Posterior cingulate gyrus (tissue), 11 donors: ENCODE measurements at places on chromosomes 4 and X.
A peak's percentile ranks its signal among the peaks of the same experiment; 100 is the strongest.

DNA sequence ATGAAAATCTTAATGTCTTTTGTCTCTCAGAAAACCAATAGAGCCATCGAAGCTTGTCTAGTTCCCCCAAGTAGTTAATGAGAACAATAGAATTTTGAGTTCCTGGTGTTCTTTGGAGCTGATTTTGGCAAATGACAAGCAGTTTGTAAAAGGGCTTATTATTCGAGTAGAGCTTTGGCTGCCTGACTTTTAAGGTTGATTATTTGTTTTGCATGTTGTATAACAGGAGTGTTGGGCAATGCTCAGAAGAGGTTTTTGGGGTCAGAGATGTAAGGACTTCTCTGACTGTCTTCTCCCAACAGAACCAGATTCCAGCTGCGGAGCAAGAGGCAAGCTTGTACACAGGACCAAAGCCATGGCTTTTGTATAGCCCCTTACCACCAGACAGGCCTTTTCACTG is 30.0 kb downstream of the ZCCHC12 start:
- no peak for DNase-seq

DNA sequence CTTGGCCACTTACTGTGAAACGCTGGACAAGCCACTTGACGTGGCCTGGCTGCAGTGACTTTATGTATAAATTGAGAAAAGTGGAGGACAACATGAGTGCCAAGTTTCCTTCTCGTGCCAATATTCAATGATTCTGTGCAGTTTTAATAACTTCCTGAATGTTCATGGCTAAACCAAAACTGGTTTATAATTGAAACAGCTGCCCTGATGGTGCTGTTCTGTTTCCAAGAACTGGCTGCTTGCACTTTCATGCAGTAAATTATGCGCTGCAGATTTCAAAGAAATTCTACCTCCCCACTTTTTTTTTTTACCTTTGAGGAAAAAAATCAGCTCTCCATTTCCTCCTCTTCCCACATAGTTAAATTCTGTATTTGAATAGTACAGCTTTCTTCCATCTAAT is 205.2 kb upstream of the CASK start:
- DNase-seq, result no peak

GRCh38 chr4:1772853-1773538 is 20.1 kb upstream of the FGFR3 start:
- no peak for DNase-seq

- DNase-seq, result peak; percentile 42
Measured at GRCh38 chr4:20395160-20395773, 143.6 kb downstream of the SLIT2 start.
